Vagina (tissue), 2 donors: ENCODE measurements at places on chromosomes 13 and 19.

DNA sequence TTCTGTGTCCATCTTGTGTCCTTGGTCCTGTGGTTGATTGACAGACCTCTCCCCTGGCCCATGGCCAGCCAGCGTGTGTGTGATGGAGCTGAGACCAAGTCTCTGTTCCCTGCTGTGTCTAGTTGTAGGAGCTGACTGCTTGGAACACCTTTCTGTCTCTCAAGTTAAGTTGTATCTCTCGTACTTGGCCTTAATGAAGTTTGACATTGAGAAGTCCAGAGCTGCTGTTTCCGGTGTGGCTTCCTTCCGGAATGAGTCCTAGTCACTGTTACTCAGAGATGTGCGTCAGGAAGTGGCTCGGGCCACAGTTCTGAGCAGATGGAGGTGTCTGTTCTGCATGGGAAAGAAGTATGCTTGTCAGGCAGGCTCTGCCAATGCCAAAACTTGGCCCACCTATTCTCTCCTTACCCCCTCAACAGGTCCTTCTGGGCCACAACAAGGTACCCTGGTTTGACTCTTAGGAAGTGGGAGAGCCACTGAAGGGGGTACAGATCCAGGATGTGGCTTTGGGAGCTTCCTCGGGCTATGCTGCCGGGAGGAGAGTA is 54.3 kb downstream of the GATAD2A start:
- DNase-seq: no peak

- DNase-seq: no peak
Measured at GRCh38 chr19:41776700-41777099, 19.7 kb upstream of the CEACAM3 start.

DNA sequence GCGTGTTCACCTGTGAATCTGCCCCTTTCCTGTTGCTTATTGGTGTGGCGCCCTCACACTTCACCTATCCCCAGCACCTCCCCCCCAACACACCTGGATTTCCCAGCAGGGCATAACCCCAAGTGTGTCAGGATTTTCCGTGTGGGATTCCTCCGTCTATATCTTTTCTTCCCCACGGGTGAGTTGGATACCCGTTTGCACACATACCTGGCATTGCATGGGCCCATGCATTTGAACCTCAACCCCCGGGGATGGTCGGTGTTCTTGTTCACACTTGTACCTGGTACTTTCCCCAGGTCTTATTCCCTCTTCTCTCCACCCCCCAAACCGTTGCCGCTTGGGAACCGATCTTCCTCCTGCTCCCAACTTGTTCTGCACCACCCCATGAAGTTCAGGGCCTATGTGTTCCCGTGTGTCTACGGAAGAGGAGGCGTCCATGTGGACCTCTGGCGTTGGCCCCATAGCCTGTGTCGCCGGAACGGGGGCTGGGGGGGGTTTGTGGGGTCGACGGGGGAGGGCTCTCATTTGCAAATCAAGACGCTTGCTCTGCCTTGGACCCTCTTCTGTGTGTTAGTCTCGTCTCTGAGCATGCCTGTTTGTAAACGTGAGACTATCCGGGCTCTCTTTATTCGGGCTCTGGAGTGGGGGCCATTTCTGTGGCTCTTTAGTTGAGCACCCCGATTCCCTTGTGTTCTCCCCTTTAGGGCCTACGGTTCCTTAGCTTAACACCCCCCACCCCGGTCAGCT is 1.7 kb downstream of the PRR12 start:
- DNase-seq: no peak

DNA sequence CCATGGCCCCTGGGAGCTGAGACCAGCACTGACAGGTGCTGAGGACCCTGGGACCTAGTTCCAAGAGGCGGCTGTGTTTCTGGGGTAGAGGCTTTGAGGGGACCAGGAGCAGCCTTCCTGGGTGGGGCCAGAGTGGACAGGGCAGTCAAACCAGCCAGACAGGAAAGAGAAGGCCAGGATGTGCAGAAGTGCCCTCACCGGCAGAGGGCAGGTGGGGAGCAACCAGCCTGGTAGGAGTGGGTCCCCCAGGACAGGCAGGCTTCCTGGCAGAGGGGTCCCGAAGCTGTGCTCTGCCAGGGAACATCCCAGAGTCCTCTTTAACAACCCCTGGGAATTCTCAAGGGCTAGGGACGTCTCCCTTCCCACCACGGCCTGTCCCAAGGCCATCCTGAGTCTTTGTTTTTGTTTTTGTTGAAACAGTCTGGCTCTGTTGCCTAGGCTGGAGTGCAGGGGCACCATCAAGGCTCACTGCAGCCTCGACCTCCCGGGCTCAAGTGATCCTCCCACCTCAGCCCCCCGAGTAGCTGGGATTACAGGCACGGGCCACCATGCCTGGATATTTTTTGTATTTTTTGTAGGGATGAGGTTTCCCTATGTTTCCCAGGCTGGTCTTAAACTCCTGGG is 3.0 kb upstream of the HIPK4 start:
- DNase-seq: no peak

DNA sequence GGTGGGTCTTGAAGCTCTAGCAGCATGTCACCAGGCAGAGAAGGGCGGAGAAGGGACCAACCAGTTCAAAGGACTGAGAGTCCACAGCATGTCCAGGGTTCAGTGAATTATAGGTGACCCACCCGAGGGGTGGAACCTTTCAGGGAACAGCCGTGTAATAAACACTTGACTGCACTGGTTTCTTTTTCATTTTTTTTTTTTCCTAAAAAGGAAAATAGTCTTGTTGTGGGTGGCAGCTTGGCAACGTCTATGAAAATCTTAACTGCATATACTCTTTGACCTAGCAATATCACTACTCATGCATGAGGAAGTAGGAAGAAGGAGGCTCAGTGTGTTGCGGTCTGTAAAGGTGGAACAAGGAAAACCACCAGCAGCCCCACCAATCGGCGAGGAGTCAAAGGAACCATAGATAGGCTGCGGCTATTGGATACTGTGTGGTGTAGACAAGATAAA is 13.0 kb upstream of the MYH14 start:
- no peak for DNase-seq

GRCh38 chr13:83498045-83498444 is 384.2 kb downstream of the SLITRK1 start:
- no peak for DNase-seq

GRCh38 chr19:18389726-18390064 is 3.7 kb downstream of the GDF15 start:
- DNase-seq: no peak

DNA sequence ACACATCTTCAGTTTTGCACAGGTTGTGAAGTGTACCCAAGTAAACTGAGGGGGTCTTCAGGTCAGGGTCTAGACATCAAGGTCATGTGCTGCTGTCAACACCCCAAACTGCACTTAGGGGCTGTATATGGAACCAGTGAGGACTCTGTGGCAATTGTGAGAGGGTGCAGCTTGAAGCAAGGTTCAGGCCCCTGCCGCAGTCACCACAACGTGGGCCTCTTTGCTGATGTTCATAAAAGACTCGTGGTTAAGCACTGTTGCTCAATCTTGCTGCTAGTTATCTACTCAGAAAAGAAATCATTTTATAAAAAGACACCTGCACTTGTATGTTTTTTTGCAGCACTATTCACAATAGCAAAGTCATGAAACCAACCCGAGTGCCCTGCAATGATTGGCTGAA is 907.4 kb downstream of the UQCRFS1 start:
- no peak for DNase-seq

GRCh38 chr19:40578442-40578908 is 1.8 kb downstream of the SHKBP1 start:
- DNase-seq: no peak

DNA sequence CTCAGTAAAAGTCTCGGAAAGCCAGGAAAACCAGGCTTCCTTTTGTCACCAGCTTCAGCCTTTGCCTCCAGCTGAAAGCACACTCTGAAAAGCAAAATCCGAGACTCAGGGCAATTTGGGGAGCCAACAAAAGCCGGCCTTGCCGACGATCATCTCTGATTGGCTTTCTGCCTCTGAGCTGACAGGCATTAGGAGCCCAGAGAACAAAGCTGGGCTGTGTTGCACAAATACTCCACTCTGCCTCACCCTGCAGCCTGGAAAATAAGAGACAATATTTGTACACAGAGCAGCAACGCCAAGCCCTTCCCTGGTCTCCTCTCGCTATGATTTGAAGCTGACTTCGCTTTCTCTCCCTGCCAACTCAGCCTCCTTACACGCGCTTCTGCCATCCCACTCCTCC is 46.9 kb downstream of the CACNA1A start:
- no peak for DNase-seq
